AML-193 (cell line): ENCODE measurements at places on chromosomes 7 and 10.

DNA sequence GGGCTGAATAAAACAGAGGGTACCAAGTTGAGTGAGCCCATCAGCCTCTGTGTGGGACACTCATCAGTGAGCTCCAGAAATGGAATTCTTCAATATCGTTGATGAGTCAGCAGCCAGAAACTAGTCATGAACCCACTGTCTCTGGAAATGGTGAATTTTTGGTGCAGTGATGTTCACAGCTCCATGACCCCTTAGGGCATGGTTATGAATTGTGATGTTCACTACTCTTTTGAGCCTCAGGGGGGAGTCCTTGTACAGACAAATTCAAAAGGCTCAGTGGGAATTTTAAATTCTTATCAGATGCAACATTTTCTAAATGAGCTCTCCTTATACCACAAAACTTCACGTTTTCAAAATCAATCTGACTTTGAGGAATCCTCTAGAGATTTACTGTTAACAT is 335.7 kb downstream of the PHTF2 start:
- peak; percentile 14 for DNase-seq

GRCh38 chr10:49212076-49212475 is 23.9 kb upstream of the TMEM273 start:
- no peak for DNase-seq

DNA sequence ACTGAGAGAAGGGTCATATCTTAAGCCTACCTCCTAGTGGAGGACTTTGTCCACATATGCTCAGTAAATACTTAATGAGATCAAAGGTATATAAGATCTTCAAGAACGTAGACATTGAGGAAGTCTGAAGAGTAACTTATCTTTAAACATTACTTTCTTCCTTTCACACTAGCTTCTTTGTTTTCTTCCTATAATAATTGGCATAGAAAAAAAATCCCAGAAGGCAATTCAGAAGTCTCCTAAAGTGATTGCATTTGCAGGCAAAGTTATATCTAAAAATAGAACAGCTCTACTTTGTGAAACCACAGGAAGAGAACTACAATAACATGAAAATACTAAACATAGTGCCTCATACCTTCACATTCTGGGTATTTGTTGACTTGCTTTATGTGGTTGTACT is 150.4 kb downstream of the PPP1R3A start:
- DNase-seq = no peak

DNA sequence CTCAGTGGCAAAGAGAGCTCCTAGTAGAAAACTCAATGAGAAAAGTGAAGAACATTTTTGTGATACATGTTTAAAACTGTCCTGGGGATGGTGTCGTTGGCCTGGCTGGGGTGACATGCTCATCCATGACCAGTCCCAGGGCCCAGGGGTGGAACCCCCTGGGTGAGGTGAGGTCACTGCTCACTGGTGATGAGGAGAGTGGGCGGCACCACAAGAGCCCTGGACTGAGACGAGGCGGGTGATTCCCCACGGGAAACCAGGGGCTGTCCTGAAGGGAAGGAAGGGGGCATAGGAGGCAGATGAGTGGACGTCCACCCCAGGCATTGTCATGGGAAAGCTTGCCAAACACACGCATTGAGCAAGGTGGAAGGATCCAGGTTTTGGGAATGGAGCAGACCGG is 54.6 kb downstream of the HTR5A start:
- no peak for DNase-seq

GRCh38 chr10:78755877-78756455 is 312.8 kb upstream of the ZMIZ1 start:
- no peak for DNase-seq

DNA sequence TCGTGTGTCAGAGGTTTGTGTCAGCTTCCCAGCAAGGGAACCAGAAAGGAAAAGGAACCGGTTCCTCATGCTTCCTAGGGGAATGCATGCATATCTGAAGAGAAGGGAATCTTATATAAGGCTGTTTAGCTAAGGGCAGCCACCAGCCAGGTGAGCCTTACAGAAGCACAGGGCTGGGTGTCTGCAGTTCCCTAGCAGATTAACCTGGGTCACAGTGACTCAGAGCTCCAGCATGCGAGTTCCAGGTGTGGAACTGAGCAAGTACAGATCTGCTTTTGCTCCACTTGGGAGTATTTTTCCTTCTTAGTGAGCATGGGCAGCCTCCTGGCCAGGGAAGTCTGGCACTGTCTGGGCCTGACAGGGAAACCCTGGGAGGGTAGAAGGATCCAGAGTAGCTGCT is 957 bp upstream of the ANKRD2 start:
- no peak for DNase-seq

DNA sequence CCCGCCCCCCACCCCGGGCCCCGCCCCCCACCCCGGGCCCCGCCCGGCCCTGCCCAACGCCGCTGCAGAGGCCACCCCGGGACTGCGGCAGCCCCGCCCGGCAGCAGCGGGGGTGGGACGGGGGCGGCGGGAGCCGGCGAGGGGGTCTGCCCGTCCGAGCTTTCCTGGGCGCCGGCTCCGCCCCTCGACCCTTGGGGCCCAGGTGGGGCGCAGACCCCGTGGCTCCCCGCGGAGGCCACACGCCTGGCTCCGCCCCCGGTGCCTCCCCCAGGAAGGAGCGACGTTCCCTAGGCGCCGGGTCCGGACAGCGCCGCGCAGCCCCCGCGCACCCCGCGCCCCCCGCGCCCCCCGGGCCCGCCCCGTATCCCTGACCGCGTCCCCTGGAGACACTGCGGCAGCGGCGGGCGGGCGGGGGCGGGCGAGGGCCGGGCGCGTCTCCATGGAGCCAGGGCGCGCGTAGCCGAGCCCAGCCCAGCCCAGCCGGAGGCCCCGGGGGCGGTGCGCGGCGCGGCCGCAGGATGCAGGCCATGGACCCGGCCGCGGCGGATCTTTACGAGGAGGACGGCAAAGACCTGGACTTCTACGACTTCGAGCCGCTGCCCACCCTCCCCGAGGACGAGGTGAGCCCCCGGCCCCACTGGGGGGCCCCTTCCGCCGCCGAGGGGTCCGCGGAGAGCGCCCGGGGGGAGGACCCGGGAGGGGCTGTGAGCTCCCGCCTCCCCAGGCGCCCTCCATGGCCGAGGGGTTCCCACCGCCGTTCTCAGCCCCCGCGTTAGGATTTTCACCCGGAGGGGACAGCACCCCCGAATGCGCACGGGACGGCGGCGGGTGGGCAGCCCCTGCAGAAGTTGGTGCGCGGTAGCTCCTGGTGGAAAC is at the start of gene KNDC1:
Gene KNDC1, plus strand, starts transcription at position 270 of the 876 bp plus-strand sequence. Its CDS starts 249 bp downstream, at position 519.
- DNase-seq = no peak

DNA sequence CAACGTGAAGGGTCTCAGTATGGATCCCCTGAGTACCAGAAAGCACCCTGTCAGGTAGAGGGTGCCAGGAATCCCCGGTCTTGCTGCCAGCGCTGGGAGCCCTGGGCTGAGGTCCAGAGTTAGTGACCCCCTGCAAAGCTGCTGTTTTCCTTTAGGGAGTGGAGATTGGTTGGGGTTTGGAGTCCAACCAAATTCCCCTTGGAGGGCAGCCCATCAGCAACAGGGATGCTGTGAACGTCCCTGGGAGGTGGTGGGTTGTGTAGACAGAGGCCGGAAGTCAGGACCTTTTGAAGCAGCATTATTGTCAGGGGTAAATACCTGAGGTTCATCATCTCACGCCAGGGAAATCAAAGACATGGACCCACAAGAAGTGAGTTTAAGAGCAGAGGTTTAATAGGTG is 104.2 kb downstream of the COL26A1 start:
- no peak for DNase-seq

DNA sequence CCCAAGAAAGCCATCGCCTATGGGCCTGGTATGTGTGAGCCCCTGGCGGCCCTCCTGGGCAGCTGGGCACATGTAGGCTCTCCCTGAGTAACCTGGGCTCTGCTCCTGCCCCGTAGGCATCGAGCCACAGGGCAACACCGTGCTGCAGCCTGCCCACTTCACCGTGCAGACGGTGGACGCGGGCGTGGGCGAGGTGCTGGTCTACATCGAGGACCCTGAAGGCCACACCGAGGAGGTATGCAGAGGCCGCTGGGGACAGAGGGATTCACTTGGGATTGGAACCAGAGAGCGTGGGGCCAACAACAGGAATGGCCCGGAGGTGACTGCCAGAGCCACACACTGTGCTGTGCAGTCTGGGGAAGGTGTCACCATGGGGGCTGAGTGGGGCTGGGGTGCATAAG is 7.3 kb downstream of the FLNC start:
- no peak for DNase-seq

GRCh38 chr10:75655791-75656451 is 224.5 kb downstream of the LRMDA start:
- no peak for DNase-seq

GRCh38 chr7:36606153-36606975 is 117.9 kb downstream of the AOAH start:
- DNase-seq = no peak

DNA sequence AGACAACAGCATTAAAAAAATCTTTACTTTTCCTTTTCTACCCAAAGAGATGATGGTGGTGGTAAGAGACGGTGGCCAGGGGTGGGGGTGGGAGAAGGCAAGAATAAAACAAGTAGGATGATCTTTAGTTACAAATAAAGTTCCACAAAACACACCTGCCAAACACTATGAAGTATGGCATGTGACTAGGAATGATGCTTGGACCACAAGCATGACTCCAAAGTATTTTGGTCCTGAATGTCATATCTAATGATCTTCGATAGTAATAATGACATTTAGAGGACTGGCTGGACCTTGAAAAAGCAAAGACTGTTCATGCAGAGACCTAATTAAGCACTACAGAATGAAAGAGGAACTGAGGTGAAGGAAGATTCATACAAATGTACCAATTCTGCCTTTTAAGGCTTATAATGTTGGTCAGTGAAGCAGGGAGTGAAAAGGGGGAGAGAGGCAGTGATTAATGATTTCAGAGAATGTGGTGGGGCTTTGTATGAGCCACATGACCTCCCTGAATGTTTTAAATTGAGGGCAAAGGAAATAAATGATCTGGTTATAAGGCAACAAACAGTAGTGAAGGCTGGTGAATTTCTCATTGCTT is 29.6 kb upstream of the DKK1 start:
- DNase-seq = no peak

DNA sequence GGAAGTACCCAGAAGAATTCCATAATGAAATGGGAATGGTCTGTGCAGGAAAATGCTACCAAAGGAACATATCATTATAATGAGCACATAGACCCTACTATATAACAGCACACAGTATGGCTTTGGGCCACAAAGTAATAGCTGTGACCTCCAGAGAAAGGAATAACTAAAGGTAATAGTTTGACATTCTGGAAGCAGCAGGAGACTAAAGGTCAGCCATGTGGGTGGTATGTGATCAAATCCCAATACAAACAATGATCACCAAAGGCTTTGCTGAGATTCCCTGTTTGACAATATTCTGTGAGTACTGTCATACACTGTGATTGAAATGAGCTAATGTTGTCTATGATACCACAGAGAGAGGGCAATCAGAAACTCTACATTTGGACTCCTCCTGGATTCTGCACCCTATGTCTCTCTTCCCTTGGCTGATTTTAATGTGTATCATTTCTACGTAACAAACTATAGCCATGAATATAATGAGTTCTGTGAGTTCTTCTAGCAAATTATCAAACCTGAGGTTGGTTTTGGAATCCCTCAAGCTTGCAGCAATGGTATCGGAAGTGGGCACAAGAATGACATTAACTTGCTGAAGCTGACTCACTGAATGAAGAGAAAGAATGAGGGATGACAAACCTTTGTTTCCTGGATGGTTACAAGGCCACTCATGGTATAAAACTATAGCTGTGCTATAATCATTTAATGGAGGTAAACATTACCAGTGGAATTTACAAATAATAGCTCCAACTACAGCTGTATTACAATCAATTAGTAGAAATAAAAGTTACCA is 99.6 kb downstream of the JMJD1C start:
- no peak for DNase-seq

GRCh38 chr7:105861224-105861623 is 15.2 kb downstream of the ATXN7L1 start:
- DNase-seq = no peak

GRCh38 chr7:122942765-122943164 is 52.7 kb downstream of the TAS2R16 start:
- no peak for DNase-seq

- no peak for DNase-seq
Measured at GRCh38 chr10:30840395-30841050, 191.1 kb downstream of the ZNF438 start.

DNA sequence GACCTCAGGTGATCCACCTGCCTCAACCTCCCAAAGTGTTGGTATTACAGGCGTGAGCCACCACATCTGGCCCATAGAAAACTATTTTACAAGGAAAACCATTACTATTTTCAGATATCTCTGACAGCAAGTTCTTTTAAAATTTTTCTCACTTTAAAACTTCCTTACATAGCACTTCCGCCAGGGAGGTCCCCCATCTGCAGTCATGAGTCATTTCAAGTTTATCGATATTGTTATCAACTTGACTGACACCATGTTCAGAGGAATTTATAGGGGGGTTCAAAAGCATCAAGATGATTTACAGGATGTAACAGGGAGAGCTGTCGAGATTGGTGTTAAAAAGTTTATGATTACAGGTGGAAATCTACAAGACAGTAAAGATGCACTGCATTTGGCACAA is 88.8 kb downstream of the NRBF2 start:
- no peak for DNase-seq

DNA sequence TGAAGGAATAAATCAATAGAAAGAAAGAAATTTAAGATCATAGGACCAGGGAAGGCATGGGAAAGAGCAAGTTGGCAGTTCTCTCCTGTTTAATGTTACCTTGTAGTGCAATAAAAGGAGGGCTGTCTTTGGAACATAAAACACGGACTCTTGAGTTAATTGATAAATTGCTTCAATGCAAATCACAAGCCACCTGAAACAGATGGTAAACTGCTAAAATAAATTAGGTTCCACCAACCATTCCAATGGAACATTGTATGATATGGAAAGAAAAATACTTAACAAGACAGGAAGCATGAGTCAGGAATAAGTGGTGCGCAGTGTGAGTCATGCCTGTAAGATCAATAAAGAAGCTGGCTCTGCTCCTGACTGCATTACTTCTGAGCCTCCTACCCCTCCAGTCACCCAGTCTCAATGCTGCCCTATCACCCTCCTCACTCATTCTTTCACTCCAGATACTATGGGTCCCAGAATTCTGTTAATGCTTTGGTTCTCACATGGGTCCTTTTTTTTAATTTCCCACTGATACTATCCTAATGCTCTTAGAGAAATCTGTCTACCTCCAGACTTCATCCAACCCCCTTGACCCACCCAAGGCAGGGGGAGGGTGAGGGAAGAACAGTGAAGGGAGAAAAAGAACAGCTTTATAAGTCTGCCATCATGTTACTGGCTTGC is 78.9 kb downstream of the LRRC17 start:
- no peak for DNase-seq

GRCh38 chr10:26516540-26517101 is 78.5 kb downstream of the APBB1IP start:
- no peak for DNase-seq

DNA sequence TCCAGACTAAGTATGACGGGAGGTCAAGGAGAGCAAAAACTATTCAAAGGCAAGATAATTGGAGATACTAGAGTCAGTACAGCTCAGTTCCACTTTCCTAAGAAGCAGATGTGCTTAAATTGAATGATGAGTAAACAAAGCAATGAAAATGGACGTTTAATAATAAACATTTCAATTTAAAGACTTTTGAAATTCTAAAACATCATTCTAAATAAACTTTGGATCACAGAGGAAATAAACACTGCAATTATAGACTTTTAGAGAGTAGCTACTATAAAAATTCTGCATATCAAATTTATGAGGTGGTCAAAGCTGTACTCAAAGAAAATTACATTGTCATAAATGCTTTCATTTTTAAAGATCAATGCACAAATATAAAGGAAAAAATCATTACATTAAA is 418.3 kb downstream of the GPAM start:
- no peak for DNase-seq

- DNase-seq = no peak
Measured at GRCh38 chr10:102230861-102231356, 4.8 kb downstream of the ELOVL3 start.
